ENCODE measurements at places on chromosomes 5 and 9.

DNA sequence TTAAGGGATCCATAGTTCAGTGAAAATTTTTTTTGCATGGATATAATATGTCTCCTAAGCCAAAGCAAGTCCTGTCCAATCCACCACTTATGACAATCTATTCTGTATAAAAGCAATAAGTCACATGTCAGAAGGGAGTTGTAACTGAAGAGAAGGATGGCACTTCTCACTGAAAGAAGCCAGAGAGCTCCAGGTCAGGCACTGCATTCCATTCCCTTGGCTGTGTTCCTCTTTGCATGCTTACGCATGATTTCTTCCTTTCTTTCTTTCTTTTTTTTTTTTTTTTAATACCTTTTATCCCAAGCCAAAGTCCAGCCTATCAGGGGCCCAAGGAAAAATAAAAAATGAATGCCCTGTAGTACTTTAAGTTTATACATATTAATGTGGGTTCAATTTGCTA lies 39.8 kb downstream of the MAMDC2 start:
- no peak for DNase-seq

GRCh38 chr9:121359351-121360294 lies 10.4 kb downstream of the STOM start:
- DNase-seq, result no peak

DNA sequence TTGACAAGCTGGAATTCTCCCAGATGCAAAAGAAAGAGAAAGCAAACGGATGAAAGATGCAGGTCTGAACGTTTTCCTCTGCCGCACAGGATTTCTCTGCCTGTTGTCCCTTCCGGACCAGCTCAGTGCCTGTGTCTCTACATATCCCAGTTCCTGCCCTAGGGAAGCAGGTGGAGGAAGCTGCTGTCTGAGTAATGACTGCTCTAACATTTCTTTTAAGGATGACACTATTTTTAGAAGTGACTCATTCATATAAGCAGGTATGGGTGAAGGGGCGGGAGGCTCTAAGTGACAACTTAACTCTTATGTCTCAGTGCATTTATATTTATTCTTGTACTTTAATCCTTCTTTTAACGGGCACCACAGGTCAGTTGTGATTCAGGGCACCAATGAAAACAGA lies 128.8 kb downstream of the SLC24A2 start:
- no peak for DNase-seq

GRCh38 chr5:95878417-95879323 lies 56.1 kb upstream of the GLRX start:
- DNase-seq, result no peak

GRCh38 chr9:95757439-95757838 lies 118.1 kb upstream of the ERCC6L2 start:
- no peak for DNase-seq
